Activated T-helper 9 cell treated with anti-CD3 and anti-CD28 coated beads, Interleukin-2, amount 50 U/mL, for 16 hours (primary cell): ENCODE measurements at places on chromosomes 6 and 20.

DNA sequence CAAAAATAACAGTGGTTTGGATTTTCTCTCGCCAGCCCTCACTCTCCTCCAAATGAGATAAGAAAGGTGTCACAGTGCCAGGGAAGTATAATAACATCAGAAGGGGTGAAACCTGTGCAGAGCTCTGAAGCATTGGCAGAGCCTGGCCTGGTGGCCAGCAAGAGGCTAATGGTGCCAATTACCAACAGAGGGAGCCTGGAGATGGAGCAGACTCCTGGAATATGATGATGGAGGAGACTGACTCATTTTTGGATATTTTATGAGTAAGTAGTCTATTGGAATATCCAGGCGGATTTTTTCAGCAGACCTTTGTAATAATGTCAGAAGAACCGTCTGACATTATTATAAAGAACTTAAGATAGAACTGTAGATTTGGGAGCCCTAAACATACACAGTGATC, 442.6 kb upstream of the MARCKS start:
- no peak for DNase-seq

GRCh38 chr6:86856379-86856778, 80.9 kb upstream of the HTR1E start:
- DNase-seq = no peak

DNA sequence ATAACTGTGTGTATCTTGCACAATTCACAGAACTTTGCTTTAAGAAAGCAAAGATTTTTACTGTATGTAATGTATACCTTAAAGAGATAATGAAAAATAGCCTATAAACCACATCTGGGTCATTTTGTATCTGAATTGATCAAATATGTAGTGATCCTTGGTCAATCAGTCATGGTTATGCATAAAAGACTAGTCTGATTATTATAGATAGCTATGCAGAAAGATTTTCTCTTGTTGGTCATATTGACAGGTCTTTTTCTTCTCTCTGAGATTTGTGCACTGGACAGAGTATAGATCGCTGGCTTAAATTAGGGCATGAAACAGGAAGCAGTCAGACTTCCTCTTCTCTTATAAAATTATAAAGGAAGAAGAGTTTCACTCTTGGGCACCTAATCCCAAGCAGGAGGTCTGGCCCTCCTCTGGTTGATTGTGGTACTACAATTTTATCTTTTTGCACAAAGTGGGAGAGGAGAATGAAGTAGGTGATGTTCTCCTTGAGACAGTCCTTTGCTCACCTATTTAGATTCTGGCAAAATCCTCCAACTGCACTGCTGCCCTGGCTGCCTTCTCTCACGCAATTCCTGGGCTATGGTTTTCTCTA, 380.9 kb upstream of the RGS17 start:
- no peak for DNase-seq

DNA sequence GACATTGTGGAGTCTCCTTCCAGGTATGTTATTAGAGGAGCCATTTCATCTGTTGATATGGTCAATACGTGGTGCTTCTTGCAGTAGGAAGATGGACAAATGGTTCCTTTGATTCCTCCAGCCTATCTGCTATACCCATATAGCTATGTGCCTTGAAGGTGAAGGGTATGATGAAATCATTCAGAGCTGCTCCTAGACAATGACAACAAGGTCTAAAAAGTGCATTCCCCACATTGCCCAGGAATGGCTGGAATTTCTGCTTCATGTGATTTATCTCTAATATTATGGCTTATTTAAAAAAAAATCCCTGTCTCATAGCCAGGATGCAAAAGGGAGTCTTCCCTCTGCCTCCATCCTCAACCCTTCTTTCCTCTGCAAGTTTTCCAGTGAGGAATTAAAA, 14.1 kb downstream of the DAAM2 start:
- no peak for DNase-seq

DNA sequence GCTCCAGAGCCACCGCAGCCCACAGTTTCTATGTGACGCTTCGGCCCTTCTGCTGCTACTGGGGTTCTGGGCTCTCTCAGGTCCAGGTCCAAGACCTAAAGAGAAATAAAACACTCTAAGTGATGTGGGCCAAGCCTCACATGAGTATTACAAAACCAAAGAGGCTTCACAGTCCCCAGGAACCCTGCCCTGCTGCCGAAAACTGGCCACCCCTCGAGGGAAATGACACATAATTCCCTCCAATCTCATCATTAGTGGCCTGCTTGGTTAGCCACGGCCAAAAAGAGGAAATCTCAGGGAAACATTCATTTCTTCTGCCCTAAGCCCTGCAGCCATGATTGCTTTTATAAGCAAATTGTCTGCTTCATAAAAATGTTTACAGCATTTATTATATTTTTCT, 32.5 kb downstream of the DLL1 start:
- no peak for DNase-seq

DNA sequence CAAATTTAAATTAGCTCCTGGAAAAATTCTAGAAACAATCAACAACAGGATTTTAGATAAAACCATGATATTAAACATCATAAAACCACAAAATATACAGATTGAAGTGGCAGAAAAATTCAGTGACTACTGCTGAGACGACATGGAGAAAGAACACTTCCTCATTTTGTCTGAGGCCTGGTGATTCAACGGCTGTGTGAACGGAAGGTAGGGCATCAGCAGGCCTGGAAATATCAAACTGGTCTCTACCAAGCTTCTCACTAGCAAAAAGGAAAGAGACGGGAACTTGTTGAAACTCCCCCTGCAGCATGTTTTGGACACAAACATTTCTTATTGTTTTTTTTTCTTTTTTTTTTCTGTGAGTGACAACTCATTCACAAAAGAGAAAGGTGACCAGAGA, 58.0 kb upstream of the AHI1 start:
- no peak for DNase-seq

GRCh38 chr20:63091901-63092659, 85.3 kb upstream of the BHLHE23 start:
- no peak for DNase-seq

- DNase-seq = no peak
These were observed 804.1 kb downstream of the TFAP2A start for GRCh38 chr6:9610620-9611415.
